ENCODE measurements at places on chromosomes 13 and 19. TPM values are rescaled to one million over a fixed set of nuclear protein-coding genes. Genes with fewer than 3 reads are reported as not detected.

Gene TMEM255B
- total RNA-seq = 0.63 TPM

Gene ZNF845
- total RNA-seq = 7.1 TPM

Gene NALCN
- total RNA-seq = 0.95 TPM

Gene PSPN
- total RNA-seq = 0.60 TPM

Gene B3GNT3
- total RNA-seq = not detected

Gene ISOC2
- total RNA-seq = 38.8 TPM

Gene TGFBR3L
- 1.7 TPM for total RNA-seq

Gene TJP3
- total RNA-seq = under 0.01 TPM

All from bronchial smooth muscle cell (primary cell).